CD4-positive, alpha-beta T cell treated with Interleukin-1 beta for 1 hour (primary cell): ENCODE measurements at places on chromosomes 4 and X.

- DNase-seq, result no peak
These were observed 66.8 kb downstream of the POLA1 start for GRCh38 chrX:24760363-24761000.

GRCh38 chr4:113971706-113972360, 7.6 kb downstream of the ARSJ start:
- no peak for DNase-seq

GRCh38 chrX:125108921-125109320, 210.8 kb upstream of the TEX13C start:
- no peak for DNase-seq

DNA sequence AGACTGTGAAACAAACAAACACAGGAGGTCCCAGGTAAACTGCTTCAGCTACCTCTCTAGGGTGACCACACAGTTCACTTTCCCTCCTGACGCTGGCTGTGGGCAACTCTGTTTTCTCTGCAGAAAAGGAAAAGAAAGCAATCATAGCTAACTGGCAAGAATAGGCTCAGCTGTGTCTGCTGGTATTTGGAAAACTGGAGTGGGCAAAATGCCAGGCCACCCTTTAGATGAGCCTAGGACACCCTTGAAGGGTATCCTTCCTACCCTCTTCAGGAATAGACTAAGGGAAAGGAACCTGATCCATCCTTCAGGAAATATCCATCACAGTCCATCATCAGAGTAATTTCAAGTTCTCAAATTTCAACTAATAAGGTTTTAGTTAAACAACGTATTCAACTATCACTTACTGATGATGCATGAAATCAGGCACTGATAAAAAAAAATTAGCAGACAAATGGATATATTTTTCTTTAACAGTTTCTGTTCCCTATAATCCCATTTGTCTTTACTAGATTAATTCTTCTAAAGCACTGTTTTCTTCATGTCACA, 60.9 kb downstream of the CAMK2D start:
- DNase-seq, result no peak

DNA sequence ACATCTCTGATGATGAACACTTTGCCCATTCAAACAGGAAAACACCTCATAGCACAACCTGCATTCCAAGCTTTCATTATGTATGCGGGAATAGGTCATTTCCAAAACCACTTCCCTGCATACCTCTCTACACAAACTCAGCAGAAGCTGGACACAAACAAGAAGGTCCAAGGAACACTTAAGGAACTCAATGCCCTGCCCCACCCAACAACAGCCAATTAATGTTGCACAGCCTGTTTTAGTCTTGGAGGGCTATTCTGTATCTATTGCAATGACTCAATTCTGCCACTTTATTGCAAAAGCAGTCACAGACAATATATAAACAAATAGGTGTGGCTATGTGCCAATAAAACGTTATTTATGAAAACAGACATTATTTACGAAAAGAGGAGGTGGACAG, 16.7 kb downstream of the OPHN1 start:
- DNase-seq, result no peak
